ENCODE measurements at places on chromosomes 12 and 14. TPM values are rescaled to one million over a fixed set of nuclear protein-coding genes. Genes with fewer than 3 reads are reported as not detected.

HOXC12 gene
- not detected for total RNA-seq

TARBP2 gene
- 45.1 TPM for total RNA-seq

- no peak for DNase-seq
Measured at GRCh38 chr12:99130808-99131553, 485.9 kb downstream of the APAF1 start.

DNA sequence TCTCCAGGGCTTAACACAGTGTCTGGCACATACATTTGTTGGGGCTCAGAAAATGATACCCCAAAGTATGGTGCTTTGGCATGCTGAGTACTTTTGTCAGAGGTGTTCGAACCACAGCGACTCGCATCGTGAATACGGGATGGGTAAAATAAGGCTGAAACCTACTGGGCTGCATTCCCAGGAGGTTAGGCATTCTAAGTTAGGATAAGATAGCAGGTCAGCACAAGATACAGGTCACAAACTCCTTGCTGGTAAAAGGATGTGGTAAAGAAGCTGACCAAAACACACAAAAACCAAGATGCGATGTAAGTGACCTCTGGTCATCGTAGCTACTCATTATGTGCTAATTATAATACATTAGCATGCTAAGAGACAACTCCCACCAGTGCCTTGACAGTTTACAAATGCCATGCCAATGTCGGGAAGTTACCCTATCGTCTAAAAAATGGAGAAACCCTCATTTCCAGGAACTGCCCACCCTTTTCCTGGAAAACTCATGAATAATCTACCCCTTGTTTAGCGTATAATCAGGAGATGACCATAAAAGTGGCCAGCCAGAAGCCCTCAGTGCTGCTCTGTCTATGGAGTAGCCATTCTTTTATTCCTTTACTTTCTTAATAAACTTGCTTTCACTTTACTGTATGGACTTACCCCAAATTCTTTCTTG, 3.3 kb upstream of the AEBP2 start:
- no peak for DNase-seq

GRCh38 chr12:120941846-120942405, 36.4 kb upstream of the HNF1A start:
- DNase-seq: no peak

DNA sequence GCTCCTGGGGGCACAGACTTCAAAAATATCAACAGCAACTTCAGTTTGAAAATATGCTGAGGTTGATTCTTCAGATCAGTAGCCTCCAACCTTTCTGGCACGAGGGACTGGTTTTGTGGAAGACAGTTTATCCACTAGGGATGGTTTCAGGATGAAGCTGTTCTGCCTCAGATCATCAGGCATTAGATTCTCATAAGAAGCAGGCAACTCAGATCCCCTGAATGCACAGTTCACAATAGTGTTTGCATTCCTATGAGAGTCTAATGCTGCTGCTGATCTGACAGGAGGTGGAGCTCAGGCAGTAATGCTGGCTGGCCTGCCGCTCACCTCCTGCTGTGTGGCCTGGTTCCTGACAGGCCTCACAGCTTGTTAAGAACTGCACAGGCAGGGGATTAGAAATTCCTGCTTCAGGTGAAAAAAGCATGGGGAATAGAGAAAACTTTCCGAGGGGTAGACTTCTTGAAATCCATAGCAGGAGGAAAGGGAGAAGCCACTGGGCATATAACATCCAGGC, 12.8 kb downstream of the EPYC start:
- no peak for DNase-seq

DNA sequence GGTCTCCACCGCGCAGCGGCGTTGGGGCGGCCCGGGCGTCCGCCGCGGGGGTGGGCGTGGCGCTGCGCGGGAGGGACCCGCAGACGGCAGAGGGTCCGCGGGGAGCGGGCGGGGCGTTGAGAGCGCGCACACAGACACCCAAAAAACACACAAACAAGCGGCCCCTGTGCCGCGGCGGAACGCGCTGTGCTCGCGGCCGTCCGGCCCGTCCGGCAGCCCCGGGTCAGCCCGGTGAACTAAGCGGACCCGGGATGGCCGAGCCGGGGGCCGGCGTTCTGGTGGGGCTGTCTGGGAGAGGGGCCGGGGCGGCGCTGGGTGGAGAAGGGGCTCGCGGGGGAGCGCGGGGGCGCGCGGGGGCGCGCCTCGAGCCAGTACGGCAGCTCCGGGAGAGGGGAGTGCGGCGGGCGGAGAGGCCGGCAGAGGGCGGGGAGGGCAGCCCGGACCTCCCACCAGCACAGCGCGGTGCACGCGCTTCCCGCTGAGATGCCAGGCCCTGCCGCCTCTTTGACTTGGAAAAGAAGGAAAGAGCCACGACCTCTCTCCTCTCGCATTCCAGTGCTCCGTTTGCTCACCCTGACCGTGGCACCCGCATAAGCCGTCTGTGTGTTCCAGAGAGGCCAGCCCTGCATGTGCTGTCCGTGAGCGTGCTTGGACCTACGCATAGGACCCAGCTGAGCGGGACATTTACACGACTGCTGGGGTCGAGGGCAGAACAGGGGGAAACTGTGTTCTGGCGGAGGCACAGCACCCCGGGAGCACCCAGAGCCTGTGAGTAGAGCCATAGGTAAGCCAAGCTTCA, 10.3 kb downstream of the SLC6A12 start:
- DNase-seq: no peak

DNA sequence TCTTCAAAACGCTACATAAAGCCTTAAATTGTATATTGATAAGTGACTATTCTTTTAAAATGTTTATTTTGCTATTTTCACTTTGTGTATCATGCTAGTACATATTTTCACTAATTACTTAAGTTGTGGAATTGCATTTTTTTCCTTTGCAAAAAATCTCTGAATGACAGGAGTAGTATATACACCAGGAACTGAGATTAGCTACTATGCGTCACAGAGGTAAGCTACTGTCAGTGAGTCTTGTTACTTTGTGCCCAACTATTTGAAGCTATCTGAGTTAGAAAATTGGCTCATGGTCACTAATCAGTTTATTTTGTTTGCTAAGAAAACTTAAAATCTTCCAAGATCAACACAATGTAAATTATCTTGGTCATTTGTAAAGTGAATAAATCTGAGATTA, 887.4 kb downstream of the TMTC2 start:
- no peak for DNase-seq

DNA sequence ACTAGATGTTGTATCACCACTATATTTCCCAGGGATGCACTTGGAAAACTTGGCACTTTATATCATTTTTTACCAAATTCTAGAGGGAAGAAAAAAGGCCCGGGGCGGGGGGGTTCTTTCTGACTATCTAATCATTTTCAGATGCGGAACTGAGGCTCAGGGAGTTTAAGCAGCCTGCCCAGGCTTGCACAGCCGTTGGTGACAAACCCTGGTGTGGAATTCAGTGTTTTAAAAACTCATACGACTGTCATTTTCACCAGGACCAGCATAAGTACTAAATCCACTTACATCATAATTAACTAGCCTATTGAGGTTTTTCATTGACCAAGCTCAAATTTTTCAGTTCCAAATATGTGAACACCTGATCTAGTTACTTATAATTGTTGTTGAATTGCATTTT, 181.0 kb downstream of the IPO8 start:
- DNase-seq: no peak

DNA sequence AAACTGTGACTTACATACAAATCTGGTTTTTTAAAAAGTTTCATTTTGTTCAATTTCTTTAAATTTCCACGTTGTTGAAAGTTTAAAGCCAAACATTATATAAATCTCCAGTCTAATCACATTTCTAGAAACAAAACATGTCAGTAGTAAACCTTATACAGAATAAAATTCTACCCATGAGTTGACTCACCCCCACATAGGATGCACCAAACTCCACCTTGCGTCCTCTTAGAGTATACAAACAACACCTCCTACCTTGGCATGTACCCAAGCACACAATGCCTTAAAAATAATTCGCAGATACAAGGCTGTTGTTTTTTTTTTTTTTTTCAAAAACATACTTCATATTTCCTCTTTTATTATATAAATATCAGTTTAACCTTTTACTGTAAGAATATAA, 3.3 kb downstream of the FBXL14 start:
- DNase-seq: no peak

DNA sequence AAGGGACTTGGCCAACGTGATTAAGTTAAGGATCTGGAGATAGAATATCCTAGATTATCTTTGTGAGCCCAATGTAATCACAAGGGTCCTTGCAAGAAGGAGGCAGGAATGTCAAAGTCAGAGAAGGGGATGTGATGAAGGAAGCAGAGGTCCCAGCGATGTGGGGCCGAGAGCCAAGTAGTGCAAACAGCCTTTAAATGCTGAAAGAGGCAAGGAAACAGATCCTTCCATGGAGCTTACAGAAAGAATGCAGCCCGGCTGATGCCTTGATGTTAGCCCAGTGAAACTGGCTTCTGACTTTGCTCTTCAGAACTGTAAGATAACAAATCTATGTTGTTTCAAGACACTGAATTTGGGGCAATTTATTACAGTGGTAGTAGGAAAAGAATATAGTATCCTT, 74.9 kb downstream of the NEDD1 start:
- no peak for DNase-seq

DNA sequence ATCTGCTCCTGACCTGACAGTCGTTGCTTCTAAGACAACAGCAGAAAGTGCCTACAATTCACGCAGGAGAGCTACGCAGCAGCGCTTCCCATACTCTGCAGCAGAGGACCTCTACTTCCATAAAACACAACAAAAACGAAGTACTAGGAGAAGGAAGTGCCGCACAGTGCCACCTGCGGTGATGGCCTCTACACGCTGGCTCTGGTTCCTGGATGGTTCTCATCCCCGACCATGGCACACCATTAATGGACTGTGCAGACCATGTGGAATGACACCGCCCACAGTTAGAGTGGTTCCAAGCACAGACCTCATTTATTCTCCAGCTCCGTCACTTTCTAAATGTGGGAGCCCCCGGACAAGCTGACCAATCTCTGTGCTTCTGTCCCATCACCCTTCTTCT, 28.3 kb downstream of the TPCN1 start:
- DNase-seq: no peak

Measured in breast epithelium (tissue), 4 donors.